GM18507 (cell line): ENCODE measurements at places on chromosomes 2 and 18.

DNA sequence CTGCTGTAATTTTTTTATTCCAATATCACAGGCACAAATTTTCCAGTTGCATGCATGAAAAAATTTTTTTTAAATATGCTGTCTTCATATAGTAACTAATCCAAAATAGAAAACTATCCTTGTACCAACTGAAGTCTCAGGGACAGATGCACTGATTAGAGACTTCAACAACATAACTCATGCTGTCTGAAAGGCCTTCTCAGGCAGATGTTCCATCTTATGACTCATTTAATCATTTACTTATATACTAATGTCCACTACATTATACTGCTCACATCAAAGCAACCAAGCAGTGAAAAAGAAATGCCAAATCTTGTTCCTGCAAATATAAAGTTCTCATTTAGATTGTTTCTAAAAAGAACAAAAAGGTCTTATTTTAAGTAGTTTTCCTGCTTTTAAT, 53.1 kb downstream of the OLA1 start:
- no peak for DNase-seq

DNA sequence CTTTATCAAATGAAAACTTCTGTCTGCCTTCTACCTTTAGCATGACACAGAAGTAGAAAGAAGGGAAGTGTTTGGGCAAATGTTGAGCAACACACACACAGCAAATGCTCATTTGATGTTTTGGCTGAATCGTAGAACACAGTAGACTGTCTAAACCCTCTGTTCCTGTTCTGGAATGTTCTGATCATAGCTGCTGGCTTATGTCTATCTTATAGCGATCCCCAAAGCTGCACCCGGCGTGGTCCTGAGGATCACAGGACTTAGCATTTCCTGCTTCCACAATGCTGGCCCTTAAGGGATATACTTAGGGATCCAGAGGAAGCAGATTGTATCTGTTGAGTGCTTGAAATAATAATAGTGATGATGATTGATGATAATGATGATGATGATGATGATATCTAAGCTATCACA, 15.2 kb downstream of the GNLY start:
- DNase-seq: no peak

DNA sequence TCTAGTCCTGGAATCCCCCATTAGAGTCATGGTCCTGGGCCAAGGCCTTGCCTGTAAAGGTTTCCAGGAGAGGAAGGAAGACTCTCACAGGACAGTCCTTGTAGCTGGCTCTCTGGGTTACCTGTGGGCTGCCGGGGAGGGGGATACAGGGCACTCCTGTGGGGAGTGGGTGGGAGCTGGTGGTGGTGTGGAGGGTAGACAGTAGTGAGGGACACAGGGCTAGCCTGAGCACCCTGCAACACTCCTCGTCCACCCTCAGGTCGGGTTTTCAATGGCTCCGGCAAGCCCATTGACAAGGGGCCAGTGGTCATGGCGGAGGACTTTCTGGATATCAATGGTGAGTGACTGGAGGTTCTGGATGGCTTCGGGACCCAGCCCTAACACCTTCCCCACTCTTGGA, 19.7 kb upstream of the ANKRD53 start:
- DNase-seq: no peak

GRCh38 chr18:12895626-12896025, 11.6 kb upstream of the PTPN2 start:
- DNase-seq: no peak

GRCh38 chr18:77042583-77042982, 90.0 kb downstream of the MBP start:
- no peak for DNase-seq

GRCh38 chr2:226423498-226423960, 376.1 kb downstream of the IRS1 start:
- DNase-seq: no peak

- no peak for DNase-seq
Observed at GRCh38 chr2:174522553-174522952, 35.7 kb upstream of the GPR155 start.

DNA sequence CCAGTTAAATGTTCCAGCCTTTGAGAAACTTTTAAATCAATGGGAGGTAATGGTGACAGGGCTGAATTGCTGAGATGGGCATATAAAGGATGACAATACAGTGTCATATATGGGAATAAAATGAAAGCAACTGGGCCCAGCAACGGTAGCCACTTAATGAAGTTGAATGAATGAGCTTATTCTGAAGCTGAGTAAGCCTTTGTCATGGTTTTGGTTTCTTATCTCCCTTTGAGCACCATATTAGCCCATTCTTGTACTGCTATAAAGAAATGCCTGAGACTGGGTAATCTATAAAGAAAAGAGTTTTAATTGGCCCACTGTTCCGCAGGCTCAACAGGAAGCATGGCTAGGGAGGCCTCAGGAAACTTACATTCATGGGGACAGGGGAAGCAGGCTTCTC, 3.5 kb upstream of the THUMPD2 start:
- DNase-seq: no peak

DNA sequence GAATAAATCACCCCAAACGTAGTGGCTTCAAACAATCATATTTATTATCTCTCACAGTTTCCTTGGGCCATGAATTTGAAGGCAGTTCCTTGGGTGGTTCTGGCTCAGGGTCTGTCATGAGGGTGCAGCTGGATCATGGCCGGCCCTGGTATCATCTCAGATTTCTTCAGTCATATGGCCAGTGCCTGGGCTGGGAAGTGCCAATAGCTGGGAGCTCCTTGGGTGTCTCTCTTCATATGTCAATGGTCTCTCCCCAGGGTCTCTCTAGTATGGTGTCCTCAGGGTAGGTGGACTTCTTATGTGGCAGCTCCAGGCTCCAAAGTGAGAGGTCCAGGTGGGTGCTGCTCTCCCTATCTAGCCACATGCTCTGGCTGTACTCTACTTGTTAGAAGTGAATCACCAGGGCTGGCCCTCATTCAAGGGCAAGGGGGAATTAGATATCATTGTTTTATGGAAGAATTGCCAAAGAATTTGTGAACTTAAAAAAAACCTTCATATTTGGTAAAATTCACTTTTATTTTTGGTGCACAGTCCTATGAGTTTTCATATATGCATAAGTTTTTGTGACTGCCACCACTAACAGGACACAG, 15.4 kb downstream of the FHOD3 start:
- DNase-seq: no peak

DNA sequence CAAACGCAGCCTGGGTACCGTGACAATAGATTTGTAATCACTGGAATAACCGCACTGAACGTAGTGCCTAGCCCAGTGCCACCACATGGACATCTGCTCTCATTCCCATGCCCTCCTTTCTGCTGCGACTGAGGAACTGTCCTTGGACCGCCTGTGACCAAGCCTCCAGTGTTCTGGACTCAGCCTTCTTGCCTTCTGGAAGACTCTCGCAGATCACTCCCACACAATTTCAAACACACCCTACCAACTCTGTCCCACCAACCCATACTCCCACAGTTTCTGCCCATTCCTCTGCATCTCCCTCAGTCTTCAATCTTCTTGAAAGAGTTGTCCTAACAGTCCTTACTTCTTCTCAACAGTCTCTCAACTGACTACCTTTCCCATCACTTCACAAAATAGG, 2.1 kb downstream of the RNF149 start:
- no peak for DNase-seq

GRCh38 chr18:8607776-8608742, 1.2 kb upstream of the RAB12 start:
- DNase-seq: no peak
